Lower lobe of right lung (tissue), 2 donors: ENCODE measurements at places on chromosomes 7 and 10. TPM values are rescaled to one million over a fixed set of nuclear protein-coding genes. Genes with fewer than 3 reads are reported as not detected.

DNA sequence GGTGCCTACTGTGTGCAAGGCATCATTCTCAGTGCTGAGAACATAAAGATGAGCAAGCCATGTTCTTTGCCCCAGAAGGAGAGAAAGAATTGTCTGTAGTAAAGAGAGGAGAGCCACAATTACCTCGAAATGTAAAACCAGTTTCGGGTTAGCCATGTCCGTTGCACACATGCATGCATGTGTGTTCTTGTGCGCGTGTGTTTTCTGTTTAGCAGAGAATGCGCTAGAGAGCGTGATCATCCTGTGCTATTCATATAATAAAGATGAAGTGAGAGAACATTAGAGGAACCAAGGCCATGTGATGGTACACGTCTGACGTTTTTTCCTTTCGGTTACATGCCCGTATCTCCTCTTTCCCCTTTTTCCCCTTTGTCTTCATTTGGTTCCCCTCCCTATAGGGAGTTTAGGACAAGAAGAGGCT, 158.2 kb downstream of the CELF2 start:
- H3K27me3 ChIP-seq, result no peaks in the 10 kb centered on the region
- peaks cover 32% of the 10 kb centered on the region for H3K36me3 ChIP-seq
- peak overlapping the region; percentile 22 for H3K4me3 ChIP-seq

GRCh38 chr7:100693312-100694097, 545 bp downstream of the GIGYF1 start:
- peaks cover 36% of the 10 kb centered on the region for H3K4me1 ChIP-seq
- H3K36me3 ChIP-seq, result peaks cover 7% of the 10 kb centered on the region
- H3K4me3 ChIP-seq, result peak overlapping the region; percentile 80
- H3K27ac ChIP-seq, result peak overlapping the region; percentile 74

DNA sequence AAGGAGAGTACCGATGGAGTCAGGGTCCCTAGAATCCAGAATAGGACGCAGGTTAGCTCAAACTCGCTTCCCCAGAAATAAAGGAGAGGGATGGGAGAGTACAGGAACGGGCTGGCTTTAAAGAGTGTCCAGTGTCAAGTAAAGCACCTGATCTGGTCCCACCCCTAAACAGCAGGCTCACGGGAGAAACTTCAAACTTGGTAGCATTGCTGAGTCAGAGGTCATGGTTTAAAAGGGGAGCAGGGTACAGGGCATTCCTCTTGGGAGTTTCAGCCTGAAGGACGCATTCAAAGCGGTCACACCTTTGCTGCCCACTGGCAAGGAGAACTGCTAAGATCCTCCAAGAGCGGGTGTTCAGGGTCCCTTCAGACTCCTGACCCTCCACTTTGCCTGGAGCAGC, 140.7 kb downstream of the GLI3 start:
- no peak for DNase-seq
- H3K27me3 ChIP-seq, result no peaks in the 10 kb centered on the region
- H3K4me3 ChIP-seq, result no peak overlapping the region

- no peak within 1 kb of the TSS for H3K4me3 ChIP-seq
- no peak within 1 kb of the TSS for H3K27ac ChIP-seq
- no peaks in the 10 kb centered on the region for H3K36me3 ChIP-seq
Observed at GRCh38 chr10:133565441-133566294, at the start of gene SYCE1. TSS of gene SYCE1 (minus strand) at chr10:133565583. CDS start at chr10:133565529, 54 bp downstream.

GRCh38 chr7:128019288-128019687, 11.9 kb downstream of the LRRC4 start:
- no peaks in the 10 kb centered on the region for H3K36me3 ChIP-seq
- H3K27ac ChIP-seq, result no peak overlapping the region
- H3K4me3 ChIP-seq, result no peak overlapping the region
- no peaks in the 10 kb centered on the region for H3K27me3 ChIP-seq
- H3K4me1 ChIP-seq, result peaks cover 58% of the 10 kb centered on the region

GRCh38 chr10:3689871-3690510, 95.0 kb downstream of the KLF6 start:
- no peak overlapping the region for H3K27ac ChIP-seq
- no peaks in the 10 kb centered on the region for H3K4me1 ChIP-seq
- H3K36me3 ChIP-seq, result no peaks in the 10 kb centered on the region
- no peak for DNase-seq
- no peaks in the 10 kb centered on the region for H3K27me3 ChIP-seq

DNA sequence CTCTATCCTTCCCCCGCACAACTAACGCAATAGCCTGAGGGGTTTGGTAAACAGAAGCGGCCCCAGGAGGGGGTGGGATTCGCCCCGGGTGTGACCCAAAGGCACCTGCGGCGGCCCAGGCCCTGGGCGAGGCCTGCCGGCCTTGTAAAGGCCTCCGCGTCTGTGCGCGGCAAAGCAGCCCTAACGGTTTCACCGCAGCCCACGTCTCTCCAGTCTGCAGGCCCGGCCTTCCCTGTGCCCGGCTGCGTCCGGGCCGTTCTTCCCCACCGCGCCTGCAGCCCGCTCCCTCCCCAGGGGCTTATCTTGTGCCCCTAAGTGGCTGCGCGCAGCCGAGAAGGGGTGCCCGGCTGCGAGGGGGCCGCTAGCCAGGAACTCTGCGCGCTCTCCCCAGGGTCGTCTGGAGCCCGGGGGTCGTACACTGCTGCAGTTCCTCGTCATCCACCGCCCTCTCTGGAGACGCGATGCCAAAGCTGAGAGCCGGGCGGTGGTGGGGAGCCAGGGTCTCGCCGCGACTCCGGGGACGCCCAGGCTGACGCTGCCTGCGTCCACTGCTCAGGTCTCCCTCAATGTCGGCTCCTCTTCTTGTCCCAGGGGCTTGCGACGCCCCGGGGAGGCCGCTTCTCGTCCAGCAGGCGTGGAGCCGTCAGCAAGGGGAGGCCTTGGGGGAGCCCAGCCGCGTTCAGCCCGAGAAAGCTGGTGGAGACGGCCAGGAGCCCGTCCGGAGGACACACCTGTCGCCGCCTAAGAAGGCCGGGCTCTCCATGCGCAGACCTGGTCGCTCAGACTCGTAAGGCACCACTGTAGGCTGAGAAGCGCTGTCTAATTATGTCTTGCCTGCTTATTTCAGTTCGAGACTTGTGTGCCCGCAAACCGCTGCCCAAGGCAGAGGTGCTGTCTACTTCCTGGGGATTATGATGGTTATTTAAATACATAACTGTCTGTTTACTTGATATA, 132.3 kb downstream of the SPAG6 start:
- peaks cover 19% of the 10 kb centered on the region for H3K4me1 ChIP-seq
- H3K4me3 ChIP-seq, result no peak overlapping the region
- H3K27me3 ChIP-seq, result peaks cover 54% of the 10 kb centered on the region
- H3K36me3 ChIP-seq, result no peaks in the 10 kb centered on the region

DNA sequence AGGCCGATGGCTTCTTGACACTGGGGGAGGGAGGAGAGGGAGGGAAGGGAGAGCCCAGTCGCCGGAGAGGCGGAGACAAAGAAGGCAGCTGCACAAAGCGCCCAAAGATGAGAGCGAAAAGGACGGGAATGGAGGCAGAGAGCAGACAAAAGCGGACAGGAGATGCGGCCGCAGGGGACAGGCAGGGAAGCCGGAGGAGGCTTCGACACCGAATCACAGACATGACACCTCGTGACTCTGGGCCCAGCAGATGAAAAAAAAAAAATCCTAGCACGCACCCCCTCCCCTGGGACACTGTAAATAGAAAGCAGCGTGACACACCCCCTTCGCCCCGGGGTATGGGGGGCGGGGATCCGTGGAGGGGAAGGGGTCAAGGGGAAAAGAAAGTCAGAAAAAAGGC, 976 bp downstream of the NAT16 start:
- peaks cover 87% of the 10 kb centered on the region for H3K27me3 ChIP-seq
- peaks cover 7% of the 10 kb centered on the region for H3K4me1 ChIP-seq
- DNase-seq, result no peak
- no peak overlapping the region for H3K4me3 ChIP-seq
- no peak overlapping the region for H3K27ac ChIP-seq
- no peaks in the 10 kb centered on the region for H3K36me3 ChIP-seq

GRCh38 chr10:22630234-22631174, 83.9 kb downstream of the PIP4K2A start:
- H3K27ac ChIP-seq, result peak overlapping the region; percentile 37
- H3K27me3 ChIP-seq, result no peaks in the 10 kb centered on the region
- no peaks in the 10 kb centered on the region for H3K36me3 ChIP-seq
- H3K4me1 ChIP-seq, result peaks cover 40% of the 10 kb centered on the region
- DNase-seq, result no peak
- no peak overlapping the region for H3K4me3 ChIP-seq

DNA sequence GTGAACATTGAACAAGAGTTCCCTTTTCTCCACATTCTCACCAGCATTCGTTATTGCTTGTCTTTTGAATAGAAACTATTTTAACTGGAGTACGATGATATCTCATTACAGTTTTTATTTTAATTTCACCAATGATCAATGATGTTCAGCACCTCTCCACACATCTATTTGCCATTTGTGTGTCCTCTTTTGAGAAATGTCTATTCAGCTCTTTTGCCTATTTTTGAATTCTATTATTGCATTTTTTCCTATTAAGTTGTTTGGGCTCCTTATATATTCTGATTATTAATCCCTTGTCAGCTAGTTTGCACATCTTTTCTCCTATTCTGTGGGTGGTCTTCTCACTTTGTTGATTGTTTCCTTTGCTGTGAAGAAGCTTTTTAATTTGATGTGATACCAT, 241.1 kb upstream of the CTBP2 start:
- no peaks in the 10 kb centered on the region for H3K36me3 ChIP-seq
- H3K4me1 ChIP-seq, result no peaks in the 10 kb centered on the region
- H3K27ac ChIP-seq, result no peak overlapping the region
- H3K4me3 ChIP-seq, result no peak overlapping the region

GRCh38 chr10:89384474-89385340, 6.9 kb downstream of the IFIT1B start:
- peak overlapping the region; percentile 9 for H3K27ac ChIP-seq
- H3K4me1 ChIP-seq, result no peaks in the 10 kb centered on the region
- no peak for DNase-seq

- H3K4me1 ChIP-seq, result peaks cover 19% of the 10 kb centered on the region
- no peaks in the 10 kb centered on the region for H3K27me3 ChIP-seq
- no peak overlapping the region for H3K27ac ChIP-seq
- H3K36me3 ChIP-seq, result no peaks in the 10 kb centered on the region
- no peak overlapping the region for H3K4me3 ChIP-seq
Observed at GRCh38 chr7:22860784-22861482, 38.3 kb upstream of the TOMM7 start.

- H3K27me3 ChIP-seq, result no peaks in the 10 kb centered on the region
- no peak overlapping the region for H3K27ac ChIP-seq
- H3K4me1 ChIP-seq, result no peaks in the 10 kb centered on the region
- H3K4me3 ChIP-seq, result no peak overlapping the region
Observed at GRCh38 chr7:44112997-44113763, 9.0 kb downstream of the AEBP1 start.

DNA sequence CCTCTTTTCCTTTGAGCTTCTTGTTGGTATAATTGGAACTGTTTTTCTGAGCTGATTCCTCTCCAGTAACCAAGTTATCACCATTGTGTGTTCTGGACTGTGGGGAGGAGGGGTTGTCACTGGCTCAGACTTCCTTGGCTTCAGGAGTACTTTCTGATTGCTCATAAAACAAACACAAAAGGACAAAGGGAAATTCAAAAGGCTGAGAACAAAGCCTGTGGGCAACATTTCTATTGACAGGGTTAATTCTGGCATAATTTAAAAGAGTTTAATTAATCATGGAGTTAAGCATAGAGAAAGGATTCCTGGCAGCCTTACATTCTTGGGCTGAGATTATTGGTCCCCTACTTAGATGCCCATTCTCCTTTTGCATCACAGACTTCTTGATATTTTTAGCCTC, 222.9 kb upstream of the KMT2E start:
- DNase-seq, result no peak
- H3K27me3 ChIP-seq, result no peaks in the 10 kb centered on the region
- H3K27ac ChIP-seq, result no peak overlapping the region
- no peak overlapping the region for H3K4me3 ChIP-seq
- no peaks in the 10 kb centered on the region for H3K4me1 ChIP-seq
- no peaks in the 10 kb centered on the region for H3K36me3 ChIP-seq

DNA sequence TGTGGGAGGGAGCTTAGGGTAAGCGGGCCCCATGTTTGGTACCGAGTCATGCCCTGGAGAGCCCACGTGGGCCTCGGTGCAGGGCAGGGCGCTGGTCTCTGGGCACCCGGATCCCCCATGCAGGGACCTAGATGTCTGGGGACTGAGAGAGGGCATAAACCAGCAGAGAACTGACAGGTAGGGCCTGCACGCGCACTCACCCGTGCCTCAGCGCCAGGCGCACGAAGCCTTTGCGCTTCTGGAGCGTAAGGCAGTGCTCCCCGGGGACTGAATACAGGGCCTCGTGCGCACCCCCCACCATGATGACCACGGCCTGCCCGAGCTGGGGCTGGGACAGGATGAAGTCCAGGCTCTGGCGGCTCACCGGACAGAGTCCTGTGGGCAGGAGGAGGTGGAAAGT, 2.8 kb downstream of the MOGAT3 start:
- H3K4me1 ChIP-seq, result peaks cover 10% of the 10 kb centered on the region
- H3K27ac ChIP-seq, result no peak overlapping the region
- H3K36me3 ChIP-seq, result no peaks in the 10 kb centered on the region
- no peak for DNase-seq

DNA sequence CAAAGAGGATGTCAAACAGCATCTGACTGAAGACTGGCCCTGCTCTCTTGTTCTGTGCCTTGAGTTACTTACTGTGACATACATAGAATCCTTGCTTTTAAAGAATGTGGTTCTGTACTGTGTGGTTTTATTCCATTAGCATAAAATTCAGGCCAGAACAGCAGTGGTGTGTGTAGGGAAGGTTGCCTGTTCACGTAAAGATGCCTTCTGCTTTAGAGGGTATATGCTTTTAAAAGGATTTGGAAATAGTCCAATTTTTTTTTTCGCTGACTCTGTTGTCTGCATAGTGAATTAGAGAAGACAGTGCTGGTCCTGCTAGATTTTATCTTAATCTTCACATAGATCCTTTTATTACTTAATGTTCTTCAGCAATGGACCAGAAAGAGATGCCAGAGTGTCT, 470.8 kb upstream of the SEMA3A start:
- DNase-seq, result no peak
- H3K4me3 ChIP-seq, result no peak overlapping the region

DNA sequence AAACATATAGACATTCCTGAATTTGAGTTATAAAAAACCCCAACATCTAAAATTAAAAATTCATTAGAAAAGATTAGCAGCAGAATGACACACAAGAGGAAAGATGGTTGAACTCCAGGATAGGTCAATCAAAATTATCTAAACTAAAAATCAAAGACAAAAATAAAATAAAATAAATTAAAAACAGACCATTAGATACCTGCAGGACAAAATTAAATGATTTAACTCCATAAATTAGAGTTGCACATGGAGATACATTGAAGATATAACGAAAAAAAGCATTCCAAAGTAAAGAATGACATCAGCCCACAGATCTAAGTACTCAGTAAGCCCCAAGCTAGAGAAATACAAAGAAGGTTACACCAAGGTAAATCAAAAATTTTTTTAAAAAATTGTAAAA, 226.1 kb upstream of the SORCS1 start:
- no peaks in the 10 kb centered on the region for H3K4me1 ChIP-seq
- H3K36me3 ChIP-seq, result no peaks in the 10 kb centered on the region
- no peak for DNase-seq
- H3K27ac ChIP-seq, result no peak overlapping the region
- H3K27me3 ChIP-seq, result no peaks in the 10 kb centered on the region
- H3K4me3 ChIP-seq, result no peak overlapping the region

The GBX1 gene
- total RNA-seq, result not detected

The R3HCC1L gene
- 14.4 TPM for total RNA-seq

The IL2RA gene
- total RNA-seq, result 2.9 TPM

The ZNF398 gene
- 13.2 TPM for total RNA-seq

The NPY gene
- not detected for total RNA-seq

The CAMK1D gene
- total RNA-seq, result 22.5 TPM

The MLLT10 gene
- total RNA-seq, result 48.8 TPM

The CPXM2 gene
- total RNA-seq, result 6.3 TPM
